Skeletal muscle cell (primary cell): ENCODE measurements at places on chromosomes 4 and X.

GRCh38 chrX:33149085-33149484 lies 62.3 kb downstream of the DMD start:
- no peak for DNase-seq

DNA sequence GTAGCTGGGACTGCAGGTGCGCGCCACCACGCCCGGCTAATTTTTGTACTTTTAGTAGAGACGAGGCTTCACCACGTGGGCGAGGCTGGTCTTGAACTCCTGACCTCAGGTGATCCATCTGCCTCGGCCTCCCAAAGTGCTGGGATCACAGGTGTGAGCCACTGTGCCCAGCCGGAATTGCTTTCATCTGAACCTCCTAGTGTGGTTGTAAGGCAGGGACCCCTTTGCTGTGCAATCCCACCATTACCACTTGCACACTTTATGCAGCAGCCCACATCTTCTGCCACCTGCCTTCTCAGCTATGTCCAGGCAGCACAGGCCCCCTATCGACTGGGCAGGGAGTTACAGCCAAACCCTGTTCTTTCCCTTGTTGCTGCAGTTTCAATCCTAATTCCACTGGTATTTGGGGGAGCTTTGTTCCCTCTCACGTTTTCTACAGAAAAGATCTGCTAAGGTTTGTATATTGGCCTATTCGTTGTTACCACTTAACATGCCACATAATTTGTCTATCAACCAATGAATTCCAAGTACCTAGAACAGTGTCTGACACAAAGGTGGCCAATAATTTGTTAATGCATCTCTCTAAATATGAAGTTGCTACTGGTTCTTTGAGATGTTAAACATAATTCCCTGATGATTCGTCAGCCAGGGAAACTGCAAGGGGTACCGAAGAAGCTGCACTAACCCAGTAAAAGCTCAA lies 6.5 kb downstream of the RPL39 start:
- DNase-seq: no peak

DNA sequence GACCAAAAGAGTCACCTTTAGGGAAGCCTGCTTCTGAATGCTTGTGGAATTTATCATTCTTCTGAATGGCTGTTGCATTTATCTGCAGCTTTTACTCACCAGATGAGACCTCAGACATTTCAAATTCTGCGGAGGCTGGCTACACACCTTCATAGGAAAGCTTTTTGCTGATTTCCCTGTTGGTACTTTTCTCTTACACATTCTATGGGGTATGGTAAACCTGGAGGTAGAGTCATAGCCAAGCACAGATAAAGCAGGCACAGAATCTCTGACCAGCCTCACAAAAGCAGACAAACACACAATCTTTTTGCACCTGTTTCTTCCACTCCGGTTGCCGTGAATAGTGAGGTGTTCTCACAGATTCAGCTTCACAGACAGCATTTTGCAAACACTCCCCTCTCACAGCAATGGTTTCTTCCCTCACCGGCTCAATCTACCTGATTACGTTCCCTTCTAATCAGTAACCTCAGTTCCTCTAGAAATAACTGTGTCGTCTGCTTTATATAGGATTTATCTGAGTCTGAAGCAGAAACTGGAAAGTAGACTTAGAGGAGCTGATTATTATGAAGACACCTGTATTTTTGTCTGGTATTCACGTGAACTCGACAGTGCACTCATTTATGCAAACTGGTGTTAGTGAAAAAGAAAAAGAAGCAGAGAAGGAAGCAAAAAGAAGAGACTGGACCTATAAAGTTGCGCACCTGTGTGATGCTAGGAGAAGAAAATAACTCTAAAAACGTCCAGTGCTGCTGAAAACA lies 83.1 kb downstream of the DMD start:
- DNase-seq: no peak

DNA sequence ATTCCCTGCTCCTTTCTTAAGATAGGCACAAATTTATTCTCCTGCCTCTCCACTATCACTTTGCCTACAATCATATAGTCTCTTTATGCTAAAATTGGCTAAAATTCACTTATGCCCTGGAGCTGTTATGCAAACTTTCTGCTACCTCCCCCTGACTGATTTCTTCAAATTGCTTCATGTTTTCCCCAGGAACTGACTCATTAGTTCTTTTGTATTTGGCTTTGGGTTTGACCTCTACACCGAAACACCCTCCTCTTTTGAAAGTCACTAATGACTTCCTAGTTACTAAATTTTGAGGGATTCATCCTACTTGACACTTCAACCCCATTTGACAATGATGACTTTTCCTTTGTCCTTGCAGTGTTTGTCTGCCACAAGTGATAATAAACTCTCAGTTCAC lies 222.6 kb downstream of the NDST4 start:
- DNase-seq: no peak

GRCh38 chrX:46198858-46199257 lies 346.4 kb downstream of the ZNF674 start:
- DNase-seq: no peak
